NCI-H1092 treated with DMSO at 0.1 percent for 48 hours (cell line): ENCODE measurements at places on chromosomes 4 and X.
A peak's percentile ranks its signal among the peaks of the same experiment; 100 is the strongest.

DNA sequence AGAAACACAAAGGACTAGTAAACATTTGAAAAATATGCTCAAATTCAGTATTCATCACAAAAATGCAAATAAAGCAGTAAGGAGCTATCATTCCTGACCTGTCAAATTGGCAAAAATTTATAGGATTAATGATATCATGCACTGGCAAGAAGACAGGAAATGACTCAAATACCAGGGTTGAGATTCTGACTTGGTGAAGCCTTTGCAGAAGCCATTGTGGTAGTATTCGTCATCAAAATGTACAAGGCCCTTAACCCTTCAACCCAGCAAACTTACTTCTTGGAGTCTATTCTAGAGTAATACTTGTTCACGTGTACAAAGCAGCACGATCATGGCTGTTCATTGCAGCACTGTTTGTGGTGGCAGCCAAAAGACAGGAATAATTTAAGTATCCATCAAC lies 132.4 kb downstream of the ENOX2 start:
- DNase-seq, result no peak

DNA sequence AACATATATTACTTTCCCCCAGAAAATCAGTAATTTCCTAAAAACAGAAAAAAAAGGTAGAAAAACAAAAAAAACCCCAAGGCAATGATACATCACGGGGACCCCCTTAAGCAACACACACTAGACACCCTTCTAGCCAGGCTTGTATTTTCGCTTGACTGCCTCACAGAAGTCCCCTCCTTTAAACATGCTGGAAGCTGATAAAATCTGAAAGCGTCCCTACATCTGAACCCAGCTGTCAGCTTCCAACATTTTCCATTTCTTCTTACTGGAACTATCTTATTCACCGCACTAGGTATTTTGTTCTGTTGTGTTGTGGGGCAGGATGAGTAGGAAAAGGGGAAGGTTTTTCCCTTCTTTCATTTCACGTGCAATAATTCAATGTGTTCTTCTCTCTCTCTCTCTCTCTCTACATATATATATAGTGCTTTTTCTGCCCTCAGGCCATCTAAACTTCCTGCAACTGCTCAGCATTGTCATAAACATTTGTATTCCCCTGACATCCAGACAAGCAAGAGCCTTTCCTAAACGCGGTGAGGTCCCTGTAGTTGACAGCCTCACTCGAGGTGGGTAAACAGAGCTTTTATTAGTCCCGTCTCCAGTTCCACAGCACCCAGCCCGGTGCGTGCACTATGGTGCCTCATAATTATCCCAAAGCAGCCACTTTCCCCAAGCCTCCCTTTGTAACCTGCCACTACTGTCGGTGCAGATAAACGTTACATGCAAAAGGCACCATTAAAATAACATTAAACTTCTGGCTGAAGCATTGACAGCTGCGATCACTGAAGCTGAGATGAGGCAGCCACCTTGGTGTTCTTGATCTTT lies 82.5 kb downstream of the GATB start:
- DNase-seq, result peak; percentile 81

- no peak for DNase-seq
Measured at GRCh38 chr4:73439445-73439844, 3.4 kb downstream of the AFP start.

DNA sequence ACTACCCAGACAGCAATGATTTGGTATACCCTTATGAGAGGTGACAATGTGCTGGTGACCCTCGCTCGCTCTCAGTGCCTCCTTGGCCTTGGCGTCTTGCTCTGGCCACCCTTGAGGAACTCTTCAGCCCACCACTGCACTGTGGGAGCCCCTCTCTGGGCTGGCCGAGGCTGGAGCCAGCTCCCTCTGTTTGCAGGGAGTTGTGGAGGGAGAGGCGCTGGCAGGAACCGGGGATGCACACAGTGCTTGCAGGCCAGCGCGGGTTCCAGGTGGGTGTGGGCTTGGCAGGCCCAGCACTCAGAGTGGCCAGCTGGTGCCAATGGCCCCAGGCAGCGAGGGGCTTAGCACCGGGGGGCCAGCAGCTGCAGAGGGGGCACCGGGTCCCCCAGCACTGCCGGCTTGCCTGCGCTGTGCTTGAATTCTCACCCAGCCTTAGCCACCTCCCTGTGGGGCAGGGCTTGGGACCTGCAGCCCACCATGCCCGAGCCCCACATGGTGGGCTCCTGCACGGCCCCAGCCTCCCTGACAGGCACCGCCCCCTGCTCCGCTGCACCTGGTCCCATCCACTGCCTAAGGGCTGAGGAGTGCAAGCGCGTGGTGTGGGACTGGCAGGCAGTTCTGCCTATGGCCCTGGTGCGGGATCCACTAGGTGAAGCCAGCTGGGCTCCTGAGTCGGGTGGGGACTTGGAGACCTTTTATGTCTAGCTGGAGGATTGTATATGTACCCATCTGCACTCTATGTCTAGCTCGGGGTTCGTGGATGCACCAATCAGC lies 857.0 kb upstream of the IGFBP7 start:
- no peak for DNase-seq

- peak; percentile 95 for DNase-seq
Measured at GRCh38 chr4:129394635-129395034, 298.7 kb downstream of the C4orf33 start.

- no peak for DNase-seq
Measured at GRCh38 chr4:48403779-48404178, 62.5 kb downstream of the SLAIN2 start.

DNA sequence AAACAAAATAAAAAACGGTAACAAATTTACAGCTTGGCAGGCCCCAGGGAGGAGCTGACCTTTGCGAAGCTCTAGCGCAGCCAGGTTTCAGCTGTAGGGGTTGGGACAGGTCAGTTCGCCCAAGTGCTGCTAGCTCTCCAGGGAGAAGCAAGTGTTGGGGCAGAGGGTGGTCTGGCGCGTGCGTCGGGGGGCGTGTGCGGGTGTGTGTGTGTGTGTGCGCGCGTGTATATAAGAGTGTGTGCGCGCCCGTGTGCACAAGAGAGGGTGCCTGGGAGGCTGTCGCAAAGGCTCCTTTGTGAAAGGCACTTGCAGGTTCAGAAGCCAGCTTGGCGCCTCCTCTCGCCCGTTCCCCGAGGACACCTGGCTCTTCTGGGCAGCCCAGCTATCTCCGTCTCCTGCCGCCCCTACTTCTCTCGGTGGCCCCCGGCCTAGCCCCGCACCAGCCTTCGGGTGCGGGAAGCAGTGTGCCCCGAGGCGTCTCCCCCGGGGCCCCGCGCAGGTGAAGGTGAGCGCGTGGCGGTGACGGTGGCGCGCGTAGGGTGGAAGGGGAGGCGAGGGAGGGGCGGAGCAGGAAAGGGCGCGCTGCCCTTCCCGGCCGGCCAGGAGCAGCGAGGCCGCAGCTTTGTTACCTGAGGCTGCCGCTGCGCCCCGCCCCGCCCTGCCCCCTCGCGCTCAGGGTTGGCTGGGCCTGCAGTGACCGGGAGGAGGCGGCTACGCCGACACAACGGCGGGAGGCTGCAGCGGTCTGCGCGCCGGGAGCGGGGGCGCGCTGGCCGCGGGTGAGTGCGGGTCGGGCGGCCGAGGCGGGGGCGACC lies at the start of gene FHDC1:
FHDC1 (plus strand) TSS at position 693 of the 815 bp plus-strand sequence. CDS start 6,735 bp downstream, outside the sequence.
- DNase-seq, result peak; percentile 63

DNA sequence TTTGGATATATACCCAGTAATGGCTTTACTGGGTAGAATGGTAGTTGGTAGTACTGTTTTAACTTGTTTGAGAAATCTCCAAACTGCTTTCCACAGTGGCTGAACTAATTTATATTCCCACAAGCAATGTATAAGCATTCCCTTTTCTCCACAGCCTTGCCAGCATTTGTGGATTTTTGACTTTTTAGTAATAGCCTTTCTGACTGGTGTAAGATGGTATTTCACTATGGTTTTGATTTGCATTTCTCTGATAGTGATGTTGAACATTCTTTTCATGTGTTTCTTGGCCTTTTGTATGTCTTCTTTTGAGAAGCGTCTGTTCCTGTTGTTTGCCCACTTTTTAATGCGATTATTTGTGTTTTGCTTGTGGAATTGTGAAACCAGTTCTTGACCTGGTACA lies 290.5 kb downstream of the BMPR1B start:
- DNase-seq, result no peak

GRCh38 chr4:83782591-83782990 lies 246.7 kb downstream of the GPAT3 start:
- no peak for DNase-seq

DNA sequence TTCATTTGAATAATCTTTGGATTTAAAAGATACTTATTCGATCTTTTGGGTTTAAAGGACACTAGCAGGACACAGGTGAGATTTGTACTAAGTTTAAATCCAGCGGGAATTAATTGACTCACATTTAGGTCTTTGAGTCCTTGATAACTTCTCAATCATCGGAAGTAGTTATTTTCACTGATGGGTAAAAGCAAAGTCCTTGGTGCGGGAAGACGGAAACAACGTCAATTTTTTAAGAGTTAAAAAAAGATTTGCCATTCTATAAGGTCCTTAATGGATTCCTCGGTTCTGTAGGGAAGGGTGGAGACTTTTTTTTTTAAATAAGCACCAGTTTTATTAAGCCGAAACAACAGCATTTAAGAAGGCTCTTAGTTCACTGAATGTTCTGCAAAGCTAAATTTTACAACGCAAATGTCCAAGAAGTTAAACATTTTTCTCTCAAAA lies 2.9 kb downstream of the TMSB4X start:
- DNase-seq, result no peak

DNA sequence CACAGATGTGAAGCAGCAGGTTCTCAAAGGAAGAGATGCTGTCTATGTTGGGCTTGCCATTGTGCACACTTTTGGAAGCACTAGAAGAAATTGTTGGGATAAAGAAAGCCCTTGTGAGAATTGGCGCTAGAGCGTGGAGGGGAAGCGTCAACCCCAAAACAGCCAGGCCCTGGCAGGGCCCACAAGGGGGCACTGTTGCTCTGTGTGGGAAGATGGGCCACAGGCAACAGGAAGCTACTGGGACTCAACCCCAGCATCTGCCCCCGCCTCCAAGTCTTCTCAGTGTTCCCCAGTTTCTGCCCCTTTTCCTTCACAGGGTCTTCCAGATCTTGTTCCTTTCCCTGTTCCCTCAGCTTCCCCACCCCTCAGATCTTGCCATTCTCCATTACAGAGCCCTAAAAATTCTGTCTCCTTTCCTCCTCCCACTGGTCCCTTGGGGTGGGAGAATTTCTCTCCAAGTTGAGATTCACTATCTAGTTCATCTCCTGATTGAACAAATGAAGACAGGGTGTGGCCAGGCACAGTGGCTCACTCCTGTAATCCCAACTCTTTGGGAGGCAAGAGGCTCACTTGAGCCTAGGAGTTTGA lies 85.5 kb downstream of the STARD8 start:
- DNase-seq, result peak; percentile 10

DNA sequence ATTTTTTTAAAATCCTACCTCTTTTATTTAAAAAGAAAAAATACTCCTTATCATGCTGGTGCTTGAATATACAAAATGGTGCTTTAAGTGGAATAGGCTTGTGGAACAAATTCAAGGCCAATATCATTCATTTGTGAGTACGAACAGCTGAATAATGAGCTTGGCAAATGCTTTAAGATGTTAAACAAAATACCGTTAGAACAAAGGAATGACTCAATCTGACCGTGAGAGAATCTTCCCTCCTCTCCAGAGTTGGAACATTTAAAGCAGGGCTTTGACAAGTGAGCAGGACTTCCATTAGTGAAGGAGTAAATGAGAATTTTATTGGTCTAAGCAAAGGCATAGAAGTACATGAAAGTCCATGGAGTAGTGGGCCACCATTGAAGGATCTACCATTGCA lies 74.5 kb downstream of the DCLK2 start:
- no peak for DNase-seq

DNA sequence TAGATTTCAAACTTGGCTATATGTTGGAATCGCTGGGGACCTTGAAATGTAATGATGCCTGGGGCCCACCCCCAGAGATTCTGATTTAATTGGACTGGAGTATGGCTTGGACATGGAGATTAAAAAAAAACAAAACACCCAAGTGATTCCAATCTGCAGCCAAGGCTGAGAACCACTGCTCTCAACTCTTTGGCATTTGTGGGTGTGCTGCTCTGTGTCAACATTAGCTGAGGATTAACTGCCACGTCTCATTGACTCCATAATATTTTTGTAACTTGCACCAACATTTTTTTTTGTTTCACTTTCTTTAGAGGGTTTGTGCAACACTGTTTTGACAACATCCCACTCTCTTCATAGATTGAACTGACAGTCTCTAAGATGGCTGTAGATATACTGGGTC lies 41.1 kb upstream of the PDK3 start:
- no peak for DNase-seq

DNA sequence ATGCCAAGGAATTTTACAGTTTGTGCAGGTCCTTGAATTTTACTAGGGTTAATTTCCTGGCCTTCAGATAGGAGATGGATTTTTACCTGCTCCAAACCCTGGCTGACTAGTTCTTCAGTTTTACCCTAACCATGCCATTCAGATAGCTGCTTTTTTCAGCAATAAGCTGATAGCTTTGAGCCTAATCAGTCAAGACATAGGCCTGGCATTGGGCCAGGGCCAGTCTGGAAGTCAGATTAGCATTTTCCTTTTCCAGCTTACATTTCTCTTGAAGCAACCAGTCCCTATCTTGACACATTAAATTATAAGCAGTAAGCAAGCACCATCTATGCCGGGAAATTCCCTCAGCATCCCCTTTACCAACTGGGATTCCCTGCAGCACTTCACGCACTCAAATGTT lies 177.1 kb downstream of the ADGRA3 start:
- no peak for DNase-seq

GRCh38 chrX:101287402-101287801 lies 3.7 kb downstream of the TAF7L start:
- peak; percentile 33 for DNase-seq

DNA sequence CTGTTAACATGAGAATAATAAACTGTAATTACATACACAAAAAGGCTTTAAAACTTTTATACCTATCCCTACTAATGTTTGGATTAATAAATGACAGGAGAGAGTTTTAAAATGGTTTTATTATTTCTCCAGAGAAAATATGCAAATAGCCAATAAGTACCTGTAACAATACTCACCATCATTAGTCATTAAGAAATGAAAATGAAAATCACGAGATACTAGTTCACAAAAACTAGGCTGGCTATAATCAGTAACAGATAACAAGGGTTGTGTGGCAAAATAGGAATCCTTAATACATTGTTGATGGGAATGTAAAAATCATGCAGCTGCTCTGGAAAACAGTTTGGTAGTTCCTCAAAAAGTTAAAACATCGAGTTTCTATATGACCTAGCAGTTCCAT lies 25.2 kb upstream of the AP1AR start:
- no peak for DNase-seq

- no peak for DNase-seq
Measured at GRCh38 chrX:40011322-40012038, 86.3 kb downstream of the BCOR start.

GRCh38 chr4:3198906-3199305 lies 50.1 kb upstream of the MSANTD1 start:
- no peak for DNase-seq

GRCh38 chr4:60847614-60848013 lies 352.5 kb upstream of the ADGRL3 start:
- DNase-seq, result no peak
